ENCODE measurements at places on chromosomes 11 and 22.

- no peak for DNase-seq
Measured at GRCh38 chr22:22590136-22590891, 31.2 kb upstream of the PRAME start.

- DNase-seq = no peak
Measured at GRCh38 chr11:35407041-35407440, 12.3 kb downstream of the SLC1A2 start.

DNA sequence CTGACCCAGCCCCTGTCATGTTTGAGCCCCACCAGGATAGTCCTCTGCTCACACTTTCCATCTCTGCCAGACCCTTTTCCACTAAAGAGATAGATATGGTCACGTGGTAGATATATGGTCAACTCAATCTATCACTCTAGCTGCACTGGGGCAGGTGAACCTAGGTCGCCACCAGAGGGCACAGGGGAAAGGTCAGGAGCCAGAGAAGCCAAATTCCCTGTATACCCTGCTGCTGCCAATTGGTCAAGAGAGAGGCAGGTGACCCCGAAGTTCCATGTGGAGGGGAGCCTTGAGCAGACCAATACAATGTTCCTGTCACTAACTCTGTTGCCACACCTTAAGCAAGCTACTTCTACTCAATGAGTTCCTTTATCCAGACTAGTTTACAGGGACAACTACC lies 101.1 kb upstream of the GALNT18 start:
- no peak for DNase-seq

DNA sequence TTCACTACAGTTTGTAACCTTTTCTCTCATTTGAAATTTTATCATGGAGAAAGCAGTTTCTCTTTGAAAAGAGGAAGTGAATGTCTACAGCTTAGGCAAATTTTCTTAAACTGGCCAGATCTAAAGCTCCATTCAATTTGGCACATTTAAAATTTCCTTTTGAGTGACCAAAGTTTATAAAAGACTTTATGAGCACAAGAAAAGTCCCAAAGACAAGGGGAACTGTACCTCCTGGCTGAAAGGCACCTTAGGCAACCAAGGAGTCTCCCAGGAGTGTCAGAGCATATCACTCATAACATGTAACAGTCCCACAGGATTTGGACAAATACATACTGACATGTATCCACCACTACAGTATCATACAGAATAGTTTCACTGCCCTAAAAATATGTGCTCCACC lies 41.3 kb downstream of the NARS2 start:
- no peak for DNase-seq

GRCh38 chr11:85318573-85318972 lies 308.6 kb downstream of the DLG2 start:
- DNase-seq = peak; percentile 51

- DNase-seq = no peak
Measured at GRCh38 chr22:36934418-36935312, 21.2 kb downstream of the CSF2RB start.

- no peak for DNase-seq
Measured at GRCh38 chr22:46970411-46971098, 208.1 kb downstream of the TBC1D22A start.

GRCh38 chr22:43203471-43203981 lies 16.6 kb upstream of the TTLL12 start:
- no peak for DNase-seq

DNA sequence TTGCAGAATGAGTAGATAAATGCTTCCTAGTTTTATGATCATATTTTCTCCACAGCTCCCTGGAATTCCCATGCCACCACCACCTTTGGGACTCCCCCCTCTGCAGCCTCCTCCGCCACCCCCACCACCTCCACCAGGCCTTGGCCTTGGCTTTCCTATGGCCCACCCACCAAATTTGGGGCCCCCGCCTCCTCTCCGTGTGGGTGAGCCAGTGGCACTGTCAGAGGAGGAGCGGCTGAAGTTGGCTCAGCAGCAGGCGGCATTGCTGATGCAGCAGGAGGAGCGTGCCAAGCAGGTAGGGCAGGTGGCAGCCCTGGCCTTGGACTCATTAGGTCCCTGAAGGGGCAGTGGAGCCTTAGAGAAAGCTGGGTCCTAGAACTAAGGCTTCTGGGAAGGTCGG lies 2.9 kb downstream of the SF3B2 start:
- DNase-seq = no peak

DNA sequence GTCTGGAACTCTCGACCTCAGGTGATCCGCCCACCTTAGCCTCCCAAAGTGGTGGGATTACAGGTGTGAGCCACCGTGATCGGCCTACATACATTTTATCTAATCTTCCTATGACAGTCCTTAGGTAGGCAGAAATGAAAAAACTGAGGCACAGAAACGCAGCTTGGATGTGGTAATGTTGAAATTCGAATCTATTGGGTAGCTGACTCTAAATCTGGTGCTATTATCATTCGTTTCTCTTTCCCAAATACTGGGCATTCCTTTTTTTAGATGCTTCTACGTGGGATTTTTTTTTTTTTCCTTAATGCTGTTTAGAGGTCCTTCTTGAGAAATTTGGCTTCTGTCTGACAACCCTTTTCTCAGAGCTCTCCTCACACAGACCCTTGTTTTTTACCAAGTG lies 41.5 kb downstream of the FCHSD2 start:
- no peak for DNase-seq

GRCh38 chr11:128559496-128560103 lies 27.8 kb downstream of the ETS1 start:
- no peak for DNase-seq

GRCh38 chr11:111454561-111455192 lies 57.5 kb downstream of the BTG4 start:
- peak; percentile 78 for DNase-seq

GRCh38 chr22:20852076-20852475 lies 6.5 kb downstream of the PI4KA start:
- no peak for DNase-seq

DNA sequence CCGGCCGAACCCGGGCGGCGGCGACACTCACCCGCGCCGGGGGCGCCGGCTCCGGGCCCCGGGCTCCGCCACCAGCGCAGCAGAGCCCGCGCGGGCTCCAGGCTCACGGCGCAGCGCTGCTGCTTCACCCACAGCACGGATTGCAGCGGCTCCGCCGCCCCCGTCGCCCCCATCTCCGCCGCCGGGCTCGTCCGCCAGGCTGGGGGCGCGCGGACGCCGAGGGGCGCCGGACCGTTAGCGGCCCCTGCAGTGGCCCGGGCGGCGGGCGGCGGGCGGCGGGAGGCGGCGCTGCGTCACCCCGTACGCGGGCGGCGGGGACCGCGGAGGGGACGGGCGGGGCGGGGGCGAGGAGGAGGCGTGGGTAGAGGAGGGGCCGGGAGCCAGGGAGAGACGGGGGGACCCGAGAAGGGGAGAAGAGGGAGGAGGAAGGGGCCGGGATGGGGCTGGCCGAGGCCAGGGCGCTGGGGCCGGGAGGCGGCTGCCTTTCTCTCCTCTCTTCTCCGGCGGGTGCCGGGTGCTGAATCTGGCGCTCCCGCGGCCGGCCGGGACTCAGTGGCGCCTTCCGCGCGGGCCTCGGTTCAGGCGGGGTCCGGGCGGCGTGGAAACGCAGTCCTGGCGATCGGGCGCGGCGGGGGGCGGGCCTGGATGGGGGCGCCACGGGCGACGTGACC lies at the start of gene CERK:
Gene CERK (minus strand): TSS at position 277 of the 671 bp plus-strand sequence. CDS start 104 bp downstream, at position 173.
- peak; percentile 90 for DNase-seq
